ENCODE measurements at places on chromosomes 4 and X.

DNA sequence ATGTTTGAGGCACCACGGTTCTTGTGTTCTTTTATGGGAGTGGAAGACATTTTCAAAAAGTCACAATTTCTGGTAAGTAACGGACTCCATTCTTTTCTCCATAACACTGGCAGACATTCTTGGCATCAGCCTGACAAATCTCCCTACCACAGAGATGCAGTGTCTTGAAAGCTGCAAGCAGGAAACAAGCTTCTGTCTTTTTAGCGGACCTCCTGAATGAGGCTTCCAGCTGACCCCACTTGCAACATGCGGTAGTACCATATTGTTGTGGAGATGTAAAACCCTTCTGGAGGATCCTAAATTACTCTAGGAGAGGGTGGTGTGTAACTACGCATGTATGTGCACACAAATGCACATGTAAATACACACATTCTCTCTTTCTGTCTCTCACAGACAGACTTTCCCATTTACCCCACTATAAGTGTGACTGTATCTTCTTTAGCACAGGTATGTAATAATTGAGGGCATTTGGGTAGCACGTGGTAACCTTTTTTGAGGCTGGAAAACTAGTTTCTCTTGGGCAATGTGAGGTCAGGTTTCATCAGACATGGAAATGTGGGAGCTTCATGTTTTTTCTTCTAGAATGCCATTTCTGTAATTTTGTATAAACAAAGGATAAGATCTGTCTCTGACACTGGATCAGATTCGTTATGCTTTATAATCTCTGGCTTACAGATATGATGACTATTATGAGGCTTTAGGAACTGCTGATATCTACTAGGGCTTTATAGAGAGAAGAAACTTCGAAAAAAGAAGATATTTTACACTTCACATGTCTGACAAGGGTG is 130.1 kb downstream of the MGST2 start:
- DNase-seq: no peak

- DNase-seq: no peak
These were observed 413.0 kb downstream of the MAPK10 start for GRCh38 chr4:85946821-85947220.

DNA sequence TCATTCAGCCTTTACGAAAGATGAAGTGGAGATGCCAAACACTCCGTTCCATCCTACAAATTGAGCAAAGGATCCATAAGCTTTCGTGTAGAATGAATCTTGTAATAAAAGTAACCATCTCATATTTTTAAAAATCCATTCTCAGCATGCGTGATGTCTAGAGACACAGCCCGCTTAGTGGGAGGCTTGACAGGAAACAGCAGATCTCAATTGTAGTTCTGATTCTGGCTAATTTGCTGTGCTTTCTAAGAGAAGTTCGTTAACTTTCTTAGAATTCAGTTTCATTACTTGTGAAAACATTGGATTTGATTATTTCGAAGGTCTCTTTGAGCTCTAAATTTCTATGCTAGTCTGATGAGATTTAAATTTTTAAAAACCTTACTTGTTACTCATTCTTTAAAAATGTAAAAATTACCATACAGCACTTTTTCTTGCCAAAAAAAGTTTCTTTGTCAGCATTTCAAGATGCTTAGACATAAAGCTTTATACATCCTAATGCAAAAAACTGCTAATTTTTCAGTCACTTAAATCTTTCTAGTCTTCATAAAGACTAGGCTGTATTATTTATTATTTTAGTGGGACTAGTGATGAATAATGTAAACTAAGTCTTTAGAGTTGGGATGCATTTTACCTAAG is 66.9 kb upstream of the NEIL3 start:
- no peak for DNase-seq

- no peak for DNase-seq
These were observed 10.0 kb downstream of the CSTF2 start for GRCh38 chrX:100830143-100830542.

- no peak for DNase-seq
These were observed 168.8 kb upstream of the HS3ST1 start for GRCh38 chr4:11597506-11597905.

GRCh38 chrX:51837921-51838320 is 55.5 kb upstream of the MAGED1 start:
- DNase-seq: no peak

DNA sequence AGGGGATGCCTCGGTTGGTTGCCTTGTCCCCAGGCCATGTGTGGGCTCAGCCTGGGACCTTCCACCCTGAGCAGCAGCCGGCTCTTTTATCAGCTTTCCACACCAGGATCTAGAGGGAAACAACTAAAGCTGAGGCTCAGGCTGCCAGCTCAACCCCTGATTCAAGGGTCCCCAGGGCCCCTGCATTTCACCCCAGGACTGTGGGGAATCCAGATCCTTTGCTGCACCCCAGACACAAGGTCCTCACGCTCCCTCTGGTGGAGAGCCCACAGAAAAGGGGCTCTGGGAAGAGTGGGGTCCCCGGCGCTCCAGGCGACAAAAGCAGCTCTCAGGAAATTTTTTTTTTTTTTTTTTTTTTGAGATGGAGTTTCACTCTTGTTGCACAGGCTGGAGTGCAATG is 64.3 kb downstream of the ZFYVE28 start:
- DNase-seq: no peak

GRCh38 chrX:108257556-108257955 is 166.0 kb downstream of the ATG4A start:
- no peak for DNase-seq

DNA sequence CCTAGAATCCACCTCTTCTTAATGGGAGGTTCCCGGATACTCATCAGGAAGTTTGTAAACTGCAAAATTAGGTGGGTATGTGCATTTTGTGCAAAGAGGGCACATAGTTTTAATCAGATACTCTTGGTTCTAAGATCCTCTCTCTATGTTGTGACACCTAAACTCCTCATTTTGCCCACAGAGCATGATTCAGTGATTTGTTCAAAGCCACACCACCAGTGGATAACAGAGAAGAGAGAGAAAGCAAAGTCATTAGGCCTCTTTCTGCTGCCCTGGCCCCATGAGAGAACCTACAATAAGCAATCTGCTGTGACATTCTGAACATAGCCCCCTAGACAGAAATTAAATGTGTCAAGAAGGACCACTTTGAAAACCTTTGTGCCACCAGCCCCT is 72.3 kb upstream of the STIM2 start:
- no peak for DNase-seq

- DNase-seq: no peak
These were observed 18.0 kb upstream of the RHOXF2 start for GRCh38 chrX:120140293-120140981.

- no peak for DNase-seq
These were observed 31.8 kb downstream of the CHIC2 start for GRCh38 chr4:54032558-54033135.

DNA sequence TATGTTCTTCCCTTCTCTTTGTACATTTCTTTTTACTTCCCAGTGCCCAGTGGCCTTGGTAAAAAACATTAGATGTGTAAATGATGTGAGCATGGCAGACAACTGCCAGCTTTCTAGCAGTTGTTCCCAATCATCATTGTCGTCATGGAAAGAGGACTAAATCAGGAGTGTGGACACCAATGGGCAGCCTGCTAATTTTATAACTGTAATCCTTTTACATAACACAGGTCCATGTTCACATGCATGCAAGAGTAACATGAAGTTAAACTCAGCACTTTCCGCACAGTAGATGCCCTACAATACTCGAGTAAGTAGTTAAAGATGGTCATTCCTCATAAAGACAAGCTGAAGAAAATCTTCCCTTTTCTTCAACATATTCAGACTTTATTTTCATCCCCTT is 23.4 kb upstream of the G3BP2 start:
- DNase-seq: no peak

GRCh38 chr4:1293531-1293941 is 3.8 kb downstream of the MAEA start:
- no peak for DNase-seq

- DNase-seq: no peak
These were observed 10.3 kb downstream of the STAP1 start for GRCh38 chr4:67568820-67569219.

DNA sequence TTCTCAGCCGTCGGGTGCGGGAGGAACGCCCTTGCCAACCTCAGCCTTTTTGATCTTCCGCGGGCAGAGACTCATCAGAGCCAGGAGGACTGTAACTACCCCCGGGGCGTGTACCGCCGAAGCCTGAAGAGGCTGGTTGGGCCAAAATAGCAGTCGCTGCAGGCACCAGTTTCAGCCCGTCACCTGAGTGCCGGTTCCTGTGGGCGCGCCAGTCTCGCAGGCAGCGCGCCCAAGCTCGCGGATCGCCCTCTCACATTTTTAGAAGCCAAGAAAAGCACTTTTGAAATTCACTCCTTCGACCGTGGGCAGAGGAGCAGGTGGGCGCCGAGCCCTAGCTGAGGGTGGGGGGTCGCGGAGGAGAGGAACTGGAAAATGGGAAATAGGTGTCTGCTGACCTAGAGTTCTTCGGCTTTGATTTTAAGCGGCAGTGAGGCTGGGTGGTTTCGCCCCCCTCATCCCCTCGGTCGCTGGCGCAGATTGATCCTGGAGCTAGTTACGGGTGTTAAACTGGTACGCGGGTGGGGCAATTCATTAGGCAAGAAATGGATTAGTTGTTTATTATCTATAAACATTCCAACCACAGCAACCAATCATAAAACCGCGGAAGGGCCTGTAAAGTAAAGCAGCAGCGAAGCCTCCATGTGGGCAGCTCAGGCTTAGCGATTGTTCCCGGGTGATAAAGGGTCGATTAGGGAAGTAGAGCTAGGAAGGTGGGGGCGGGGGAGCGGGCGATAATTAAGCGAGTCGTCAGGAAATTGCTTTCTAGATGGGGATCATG is 69.2 kb downstream of the FBXO8 start:
- no peak for DNase-seq

GRCh38 chr4:4217113-4217512 is 9.6 kb downstream of the OTOP1 start:
- DNase-seq: no peak

GRCh38 chr4:13349096-13349495 is 135.0 kb downstream of the RAB28 start:
- no peak for DNase-seq

DNA sequence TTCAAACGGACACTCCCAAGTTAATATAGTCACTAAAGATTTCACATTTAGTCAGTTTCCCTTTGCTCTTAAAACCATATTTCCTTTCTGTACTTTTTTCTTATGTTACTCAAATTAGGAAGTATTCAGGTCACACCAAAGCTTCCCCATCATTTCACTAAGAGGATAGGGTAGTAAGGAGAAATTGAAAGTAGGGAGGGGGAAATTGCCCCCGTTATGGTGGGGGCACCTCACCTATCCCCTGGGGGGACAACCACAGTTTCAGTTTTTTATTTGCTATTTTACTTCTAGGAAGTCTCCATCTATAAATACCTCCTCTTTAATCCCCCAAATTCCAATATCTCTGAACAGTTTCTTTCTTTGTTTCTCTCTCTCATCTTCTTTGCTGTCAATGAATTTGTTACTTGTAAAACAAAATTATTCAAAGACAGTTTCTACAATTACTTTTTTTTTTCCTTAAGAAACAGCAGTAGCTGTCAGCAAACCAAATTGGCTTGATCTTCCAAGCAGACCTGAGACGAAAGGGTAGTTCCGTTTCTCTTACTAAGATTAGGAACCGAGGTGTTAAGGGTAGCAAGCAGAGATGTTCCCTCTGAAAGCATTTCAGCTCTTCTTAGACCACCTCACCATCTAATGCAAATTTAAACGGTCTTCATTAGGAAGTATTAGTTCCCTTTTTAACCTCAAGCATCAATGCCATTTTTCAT is 160.2 kb upstream of the KLF3 start:
- DNase-seq: no peak

GRCh38 chr4:78949735-78950134 is 10.5 kb upstream of the PAQR3 start:
- no peak for DNase-seq

DNA sequence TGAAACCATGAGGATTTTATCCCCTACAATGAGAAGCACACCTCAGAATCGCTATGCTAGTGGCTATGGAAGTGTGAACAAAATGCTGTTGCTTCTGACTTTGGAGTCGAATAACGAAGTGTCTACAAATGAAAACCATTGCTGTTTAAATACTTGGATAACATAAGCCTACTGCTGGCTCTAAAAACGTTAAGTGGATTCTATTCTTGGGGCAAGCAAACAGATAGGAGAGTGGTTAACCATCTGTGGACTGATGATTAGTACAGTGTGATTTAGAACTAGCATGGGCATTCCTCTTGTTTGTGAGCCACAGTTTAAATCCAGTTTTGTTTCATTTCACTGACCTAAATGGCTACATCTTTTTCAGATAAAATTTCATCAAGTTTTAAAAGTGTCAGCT is 109.7 kb upstream of the PNPLA4 start:
- no peak for DNase-seq

GRCh38 chr4:161702287-161702686 is 461.5 kb downstream of the FSTL5 start:
- DNase-seq: no peak

GRCh38 chr4:131257241-131257640 is 1891.9 kb upstream of the PCDH10 start:
- no peak for DNase-seq

DNA sequence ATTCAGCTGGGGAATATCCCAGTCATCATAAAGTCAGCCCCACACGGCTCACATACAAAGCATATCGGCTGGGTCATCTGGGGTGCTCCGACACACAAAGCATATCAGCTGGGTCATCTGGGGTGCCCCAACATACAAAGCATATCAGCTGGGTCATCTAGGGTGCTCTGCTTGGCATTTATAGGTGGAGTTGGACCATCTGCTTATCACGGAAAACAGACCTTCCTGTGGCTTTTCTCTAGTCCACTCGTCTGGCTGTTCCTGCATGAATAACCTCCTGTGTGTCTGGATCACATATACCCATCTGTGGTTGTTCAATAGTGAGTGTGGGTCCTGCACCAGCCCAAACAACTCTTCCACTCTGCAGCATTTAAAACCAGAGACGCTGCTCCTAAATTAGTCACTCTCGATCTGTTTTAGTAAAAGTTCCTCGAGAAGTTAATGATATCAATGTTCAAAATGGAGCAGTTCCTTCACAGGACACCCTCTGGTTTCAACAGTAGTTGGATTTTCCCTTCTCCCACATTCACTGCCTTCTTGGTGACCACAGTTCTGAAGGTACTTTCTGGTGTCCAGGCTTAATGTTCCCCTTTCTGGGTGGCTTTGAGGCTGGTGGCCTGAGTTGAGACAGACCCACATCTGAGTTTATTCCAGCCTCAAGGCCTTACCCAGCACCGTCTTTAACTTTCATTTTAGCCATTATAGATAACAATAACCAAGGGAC is 70.0 kb upstream of the FRG1 start:
- no peak for DNase-seq

DNA sequence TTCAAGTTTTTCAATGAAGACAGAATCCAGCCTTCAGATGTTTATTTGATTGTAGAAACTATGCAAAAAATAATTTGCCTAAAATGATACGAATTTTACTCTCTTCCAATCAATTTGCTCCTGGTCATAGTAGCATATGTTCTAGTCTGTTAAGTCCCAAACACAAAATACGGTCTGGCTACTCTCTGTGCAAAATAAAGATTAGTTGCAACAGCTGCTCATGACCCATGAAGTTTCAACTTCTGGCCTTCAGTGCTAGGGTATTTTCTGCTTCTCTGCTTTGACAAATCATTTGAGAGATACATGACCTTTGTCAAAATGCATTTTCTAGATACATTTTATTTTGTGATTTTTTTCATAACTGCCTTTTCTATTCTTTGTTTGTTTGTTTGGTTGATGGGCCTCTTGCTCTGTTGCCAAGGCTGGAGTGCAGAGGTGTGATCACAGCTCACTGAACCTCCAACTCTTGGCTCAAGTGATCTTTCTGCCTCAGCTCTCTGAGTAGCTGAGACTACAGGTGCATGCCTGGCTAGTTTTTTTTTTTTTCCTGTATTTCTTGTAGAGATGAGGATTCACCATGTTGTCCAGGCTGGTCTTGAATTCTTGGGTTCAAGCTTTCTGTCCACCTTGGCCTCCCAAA is 55.2 kb downstream of the TACR3 start:
- DNase-seq: no peak

Measured in stimulated activated CD4-positive, alpha-beta T cell treated with anti-CD3 and anti-CD28 coated beads, Interleukin-4, amount 100 ng/mL, for 4 hours (primary cell).